ENCODE measurements at places on chromosomes 16 and 17. TPM values are rescaled to one million over a fixed set of nuclear protein-coding genes. Genes with fewer than 3 reads are reported as not detected.

DNA sequence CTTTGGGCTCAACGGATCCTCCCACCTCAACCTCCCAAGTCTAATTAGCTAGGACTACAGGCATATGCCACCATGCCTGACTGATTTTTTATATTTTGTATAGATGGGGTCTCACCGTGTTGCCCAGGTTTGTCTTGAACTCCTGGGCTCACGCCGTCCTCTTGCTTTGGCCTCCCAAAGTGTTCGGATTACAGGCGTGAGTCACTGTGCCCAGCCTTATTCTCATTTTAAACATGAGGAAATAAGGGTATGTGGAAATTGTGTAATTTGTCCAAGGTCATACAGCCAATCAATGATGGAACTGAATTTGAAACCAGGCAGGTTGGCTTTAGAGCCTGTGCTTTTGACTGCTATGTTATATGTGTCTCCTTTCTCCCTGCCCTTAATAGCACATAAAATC lies 27.4 kb upstream of the AQP8 start:
- H3K27ac ChIP-seq, result no peak overlapping the region
- no peaks in the 10 kb centered on the region for H3K36me3 ChIP-seq
- H3K4me3 ChIP-seq, result no peak overlapping the region
- no peaks in the 10 kb centered on the region for H3K27me3 ChIP-seq
- H3K4me1 ChIP-seq, result no peaks in the 10 kb centered on the region

- peaks cover 9% of the 10 kb centered on the region for H3K27me3 ChIP-seq
- no peak overlapping the region for H3K27ac ChIP-seq
- H3K4me3 ChIP-seq, result no peak overlapping the region
- no peak for DNase-seq
These were observed 3.6 kb downstream of the ZNF423 start for GRCh38 chr16:49852279-49852678.

- H3K4me1 ChIP-seq, result peaks cover 100% of the 10 kb centered on the region
- no peaks in the 10 kb centered on the region for H3K36me3 ChIP-seq
These were observed 45.3 kb downstream of the RAI1 start for GRCh38 chr17:17726458-17727060.

- no peak overlapping the region for H3K27ac ChIP-seq
- H3K27me3 ChIP-seq, result peaks cover 83% of the 10 kb centered on the region
- DNase-seq, result no peak
- no peaks in the 10 kb centered on the region for H3K4me1 ChIP-seq
- no peak overlapping the region for H3K4me3 ChIP-seq
These were observed 33.3 kb upstream of the FOXF1 start for GRCh38 chr16:86476956-86477534.

GRCh38 chr17:12865769-12866168 lies 76.5 kb downstream of the ARHGAP44 start:
- no peaks in the 10 kb centered on the region for H3K36me3 ChIP-seq
- H3K27me3 ChIP-seq, result no peaks in the 10 kb centered on the region
- H3K27ac ChIP-seq, result no peak overlapping the region
- no peaks in the 10 kb centered on the region for H3K4me1 ChIP-seq

DNA sequence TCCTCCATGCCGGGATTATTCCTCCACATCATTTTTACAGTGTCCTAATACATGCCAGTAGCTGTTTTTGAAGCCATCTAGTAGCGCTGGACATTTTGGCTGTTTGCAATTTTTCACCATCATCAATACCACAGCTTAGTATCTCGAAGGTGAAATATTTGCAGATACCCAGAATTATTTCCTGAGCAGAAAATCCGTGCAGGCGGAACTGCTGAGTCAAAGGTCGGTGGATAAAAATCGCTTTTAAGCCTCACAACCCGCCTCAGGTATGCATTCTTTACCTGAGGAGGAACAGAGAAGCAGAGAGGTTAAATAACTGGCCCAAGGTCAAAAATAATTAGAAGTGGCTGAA lies 584 bp upstream of the TNRC6A start:
- H3K27me3 ChIP-seq, result no peaks in the 10 kb centered on the region
- no peak for DNase-seq
- H3K4me1 ChIP-seq, result peaks cover 30% of the 10 kb centered on the region
- H3K36me3 ChIP-seq, result no peaks in the 10 kb centered on the region

Gene OTOA
- 1.2 TPM for polyA plus RNA-seq

DNA sequence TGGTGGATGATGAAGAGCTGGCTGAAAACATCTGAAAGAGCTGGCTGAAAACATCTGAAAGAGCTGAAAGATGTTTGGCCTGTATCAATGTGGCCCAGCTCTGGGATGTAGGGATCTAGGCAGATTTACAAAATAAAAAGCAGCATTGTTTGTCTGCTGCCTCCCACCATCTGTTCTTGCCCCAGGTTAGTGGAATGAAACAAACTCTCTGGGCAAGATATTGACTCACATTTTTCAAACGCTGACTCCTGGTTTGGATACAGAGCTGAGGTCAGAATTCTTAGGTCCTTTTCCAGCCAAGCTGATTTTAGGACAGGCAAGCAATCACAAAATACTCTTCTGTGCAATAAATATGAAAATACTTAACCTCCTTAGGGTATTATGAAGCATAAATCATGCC lies 139.0 kb downstream of the STX8 start:
- no peaks in the 10 kb centered on the region for H3K36me3 ChIP-seq
- H3K27ac ChIP-seq, result no peak overlapping the region
- H3K4me1 ChIP-seq, result peaks cover 18% of the 10 kb centered on the region
- no peak for DNase-seq

Gene ATP2C2
- polyA plus RNA-seq, result 0.35 TPM

GRCh38 chr17:15384142-15384787 lies 42.9 kb upstream of the TEKT3 start:
- peak overlapping the region; percentile 75 for H3K27ac ChIP-seq
- H3K4me3 ChIP-seq, result peak overlapping the region; percentile 1
- DNase-seq, result no peak
- H3K4me1 ChIP-seq, result peaks cover 7% of the 10 kb centered on the region
- H3K36me3 ChIP-seq, result no peaks in the 10 kb centered on the region

Gene NPIPA8
- 10.4 TPM for polyA plus RNA-seq

DNA sequence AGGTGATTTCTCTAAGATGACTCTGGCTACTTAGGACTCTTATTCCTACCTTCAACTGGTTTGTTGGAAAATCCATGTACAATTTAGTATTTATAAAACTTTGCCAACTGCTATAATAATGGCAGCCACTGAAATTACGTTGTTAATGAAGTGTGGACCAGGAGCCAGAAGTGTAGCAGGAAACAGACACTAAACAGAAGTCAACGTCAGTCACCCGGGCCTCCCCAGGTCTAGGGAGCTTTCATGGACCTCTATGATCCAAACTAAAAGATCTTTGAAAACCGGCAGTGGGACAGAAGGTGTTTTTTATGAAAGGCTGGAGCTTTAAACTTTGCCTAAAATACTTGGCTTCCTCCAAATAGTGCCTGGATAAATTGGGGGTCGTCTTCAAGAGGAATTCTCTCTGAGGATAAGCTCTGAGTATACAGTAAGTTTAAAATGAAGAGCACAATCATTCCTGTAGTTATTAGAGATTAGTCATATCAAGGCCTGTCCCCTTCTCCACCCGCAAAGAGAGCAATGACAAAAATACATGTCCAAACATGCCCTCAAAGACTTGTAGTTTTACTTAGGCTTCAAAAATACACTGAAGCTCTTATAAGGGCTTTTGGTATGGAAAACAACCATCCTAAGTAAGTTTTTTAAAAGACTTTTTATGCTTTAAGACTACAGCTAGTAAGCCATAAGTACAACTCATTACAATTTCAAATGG lies 34.6 kb downstream of the DCUN1D3 start:
- DNase-seq, result no peak
- no peak overlapping the region for H3K27ac ChIP-seq
- no peaks in the 10 kb centered on the region for H3K36me3 ChIP-seq
- no peaks in the 10 kb centered on the region for H3K27me3 ChIP-seq
- no peak overlapping the region for H3K4me3 ChIP-seq
- peaks cover 13% of the 10 kb centered on the region for H3K4me1 ChIP-seq

DNA sequence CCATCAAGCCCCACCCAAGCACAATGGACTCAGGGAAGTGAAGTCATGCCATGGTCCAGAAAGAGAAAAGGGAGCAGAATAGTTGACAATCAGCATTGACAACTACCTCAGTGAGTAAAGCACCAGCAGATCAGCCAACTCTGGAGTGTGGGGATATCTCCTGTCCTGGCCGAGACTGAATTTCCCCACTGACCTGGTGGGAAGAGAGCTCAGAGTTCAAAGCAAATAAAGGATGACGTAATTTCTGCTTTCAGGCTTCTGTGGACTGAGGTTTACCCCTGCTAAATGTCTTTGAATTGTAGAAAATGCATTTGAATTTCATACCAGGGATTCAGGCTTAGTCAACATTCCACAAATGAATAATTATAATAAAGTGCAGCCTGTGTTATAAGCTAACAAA lies 152.9 kb downstream of the CBLN1 start:
- no peaks in the 10 kb centered on the region for H3K27me3 ChIP-seq
- no peaks in the 10 kb centered on the region for H3K4me1 ChIP-seq
- no peak overlapping the region for H3K27ac ChIP-seq
- no peaks in the 10 kb centered on the region for H3K36me3 ChIP-seq

DNA sequence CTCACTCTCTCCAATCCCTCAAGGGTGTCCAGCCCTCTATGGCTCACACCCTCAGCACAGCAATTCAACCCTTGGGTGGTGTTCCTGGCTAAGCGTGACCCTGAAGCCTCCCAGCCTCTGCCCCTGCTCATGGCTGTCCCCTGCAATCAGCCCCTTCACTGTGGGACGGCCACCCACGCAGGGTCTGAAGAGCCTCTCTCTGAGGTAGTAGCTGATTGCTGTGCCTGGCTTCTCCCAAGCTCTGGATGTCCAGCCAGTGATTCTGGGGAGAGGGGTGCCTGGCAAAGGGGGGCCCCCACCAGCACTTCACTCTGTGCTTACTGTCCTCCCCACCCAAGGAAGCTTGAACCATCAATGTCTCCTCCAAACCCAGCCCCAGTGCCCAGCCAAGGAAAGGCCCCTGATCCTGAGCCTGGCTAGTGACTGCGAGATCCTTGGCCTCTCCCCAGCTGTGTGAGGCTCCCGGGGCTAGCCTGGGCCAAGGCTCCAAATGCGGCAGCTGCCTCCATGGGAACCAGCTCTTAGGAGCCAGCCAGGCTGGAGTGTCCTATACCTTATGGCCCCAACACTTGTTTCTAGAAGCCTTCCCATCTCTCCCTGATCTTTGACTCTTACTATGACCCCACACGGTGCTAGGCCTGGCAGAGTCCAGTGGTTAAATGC lies 9.9 kb downstream of the MTSS2 start:
- H3K27me3 ChIP-seq, result no peaks in the 10 kb centered on the region
- no peak overlapping the region for H3K4me3 ChIP-seq
- H3K36me3 ChIP-seq, result no peaks in the 10 kb centered on the region
- H3K4me1 ChIP-seq, result peaks cover 6% of the 10 kb centered on the region

DNA sequence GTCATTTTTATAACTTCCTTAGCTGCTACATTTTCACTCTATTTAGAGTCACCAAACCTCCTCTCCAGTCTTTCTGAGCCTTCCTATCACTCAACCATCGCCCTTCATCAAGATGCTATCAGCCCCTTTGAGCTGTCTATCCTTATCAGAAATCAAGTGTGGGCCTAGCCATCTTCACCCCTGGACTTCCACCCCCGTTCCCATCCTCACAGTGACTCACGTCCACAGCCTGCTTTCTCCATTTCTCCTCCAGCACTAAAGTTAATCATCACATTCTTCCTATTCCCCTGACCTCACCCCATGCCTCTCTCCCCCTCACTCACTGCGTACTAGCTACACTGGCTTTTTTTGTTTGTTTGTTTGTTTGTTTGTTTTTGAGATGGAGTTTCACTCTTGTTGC lies 2.4 kb upstream of the TEKT3 start:
- peaks cover 8% of the 10 kb centered on the region for H3K4me1 ChIP-seq
- H3K27me3 ChIP-seq, result peaks cover 23% of the 10 kb centered on the region
- no peak overlapping the region for H3K27ac ChIP-seq
- no peak for DNase-seq

Measured in spleen (tissue), 13 donors.